ENCODE measurements at places on chromosomes 2 and 18.

DNA sequence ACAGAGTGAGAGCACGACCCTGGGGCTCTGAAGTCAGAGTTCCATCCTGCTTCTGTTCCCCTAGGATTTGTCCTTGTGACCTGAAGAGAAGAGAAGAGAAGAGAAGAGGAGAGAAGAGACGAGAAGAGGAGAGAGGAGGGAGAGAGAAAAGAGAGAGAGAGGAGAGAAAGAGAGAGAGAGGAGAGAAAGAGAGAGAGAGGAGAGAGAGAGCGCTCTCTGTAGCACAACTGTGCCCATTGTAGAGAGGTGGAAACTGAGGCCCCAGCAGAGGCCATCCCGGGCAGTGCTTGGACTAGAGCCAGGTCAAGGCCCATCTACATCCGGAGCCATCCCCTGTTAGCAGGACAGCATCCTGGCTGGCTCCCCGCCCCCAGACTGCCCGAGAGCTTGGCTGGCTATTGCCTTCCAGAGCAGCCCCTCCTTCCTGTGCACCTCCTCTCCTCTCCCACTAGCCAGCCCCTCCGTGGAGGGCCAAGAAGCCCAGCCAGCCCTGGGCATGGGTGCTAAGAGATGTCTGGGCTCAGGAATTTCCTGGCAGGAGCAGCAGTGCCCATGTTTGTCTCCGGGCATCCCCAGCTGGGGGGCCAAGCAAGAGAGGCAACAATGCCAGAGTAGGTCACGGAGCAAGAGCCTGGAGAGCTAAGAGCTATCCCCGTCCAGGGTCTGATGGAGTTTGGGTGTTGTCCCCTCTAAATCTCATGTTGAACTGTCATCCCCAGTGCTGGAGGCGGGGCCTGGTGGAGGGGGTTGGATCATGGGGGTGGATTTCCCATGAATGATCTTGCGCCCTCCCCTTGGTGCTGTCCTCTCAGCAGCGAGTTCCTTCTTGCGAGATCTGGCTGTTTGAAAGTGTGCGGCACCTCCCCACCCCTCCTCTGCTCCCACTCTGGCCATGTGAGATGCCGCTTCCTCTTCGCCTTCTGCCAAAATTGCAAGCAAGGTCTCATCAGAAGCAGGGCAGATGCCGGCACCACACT is 18.2 kb upstream of the GPR55 start:
- no peak for DNase-seq

- no peak for DNase-seq
Measured at GRCh38 chr2:68412127-68412819, 47.2 kb downstream of the PLEK start.

DNA sequence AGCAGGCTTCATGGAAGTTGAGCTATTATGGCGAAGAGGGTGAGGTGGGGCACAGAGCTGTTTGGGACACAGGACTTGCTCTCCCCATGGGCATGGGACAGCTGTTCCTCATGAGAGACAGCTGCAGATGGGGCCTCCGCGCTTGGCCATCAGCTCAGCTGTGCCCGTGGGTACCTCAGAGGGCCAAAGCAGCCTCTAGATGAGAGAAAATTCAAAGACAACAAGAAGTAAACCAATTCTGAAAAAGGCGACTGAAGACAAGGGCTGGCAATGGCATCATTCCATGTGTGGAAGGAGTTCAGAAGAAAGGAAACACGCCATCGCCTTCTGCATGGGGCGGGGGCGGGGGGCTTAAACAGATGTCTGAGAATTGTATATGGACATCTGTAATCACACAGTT is 136.2 kb downstream of the BCL2 start:
- DNase-seq, result no peak

- peak; percentile 2 for DNase-seq
Measured at GRCh38 chr2:233811732-233812131, 33.6 kb downstream of the MROH2A start.

- no peak for DNase-seq
Measured at GRCh38 chr2:131584940-131585339, 57.3 kb downstream of the CCDC74A start.

GRCh38 chr2:177353187-177353478 is 39.4 kb upstream of the AGPS start:
- no peak for DNase-seq

GRCh38 chr2:188426121-188426520 is 134.4 kb downstream of the GULP1 start:
- DNase-seq, result no peak

DNA sequence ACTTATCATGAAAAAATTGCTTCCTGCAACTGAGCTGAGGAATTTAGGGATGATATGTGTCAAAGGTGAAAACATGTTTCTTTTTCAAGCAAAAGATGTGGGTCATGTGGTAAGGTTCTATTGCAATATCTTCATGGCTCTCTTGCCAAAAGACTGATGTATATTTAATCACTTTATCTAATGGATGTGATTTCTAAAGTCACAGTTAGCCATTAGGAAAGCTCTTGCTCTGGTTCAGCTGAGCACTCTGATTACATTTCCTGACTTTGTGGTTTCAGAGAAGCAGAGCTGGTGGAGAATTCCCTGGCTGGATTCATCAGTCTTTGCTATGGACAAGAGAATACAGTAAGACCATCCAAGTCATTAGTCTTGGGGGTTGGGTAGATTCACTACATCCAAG is 24.4 kb downstream of the SCN9A start:
- no peak for DNase-seq
